ENCODE measurements at places on chromosomes 2 and 18.

DNA sequence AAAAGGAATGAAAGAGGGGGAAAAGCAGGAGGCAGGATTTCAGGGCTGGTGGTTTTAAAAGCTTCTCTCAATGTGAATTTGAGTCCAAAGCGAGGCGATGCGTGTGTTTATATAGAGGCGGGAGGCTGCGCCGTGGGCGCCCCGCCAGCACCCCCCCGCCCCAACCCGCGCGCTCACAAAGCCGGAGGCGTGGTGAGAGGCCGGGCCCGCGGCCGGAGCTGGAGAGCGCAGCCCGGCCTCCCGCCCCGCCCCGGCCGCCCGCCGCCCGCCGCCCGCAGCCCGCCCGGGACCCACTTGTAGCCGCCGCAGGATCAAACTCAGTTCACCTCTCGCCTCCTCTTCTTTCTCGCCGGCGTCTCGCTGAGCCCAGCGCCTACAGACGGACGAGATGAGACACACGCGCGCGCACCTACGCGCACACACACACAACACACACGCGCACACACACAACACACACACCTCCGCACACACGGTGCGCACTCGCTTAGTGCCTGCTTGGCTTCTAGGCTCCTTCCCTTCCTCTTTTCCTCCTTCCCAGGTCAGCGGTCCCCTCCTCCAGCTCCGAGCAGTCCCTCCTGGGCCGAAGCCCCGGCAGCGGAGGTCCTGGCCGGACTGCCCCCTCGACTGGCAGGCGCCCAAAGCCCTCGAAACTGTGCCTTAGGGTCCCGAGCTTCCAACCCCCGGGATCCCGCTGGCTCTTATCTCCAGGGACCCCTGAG, 1.3 kb upstream of the CYP26B1 start:
- no peak for DNase-seq

GRCh38 chr18:53521068-53521467, 703.4 kb downstream of the MBD2 start:
- DNase-seq = no peak

GRCh38 chr2:210617732-210618330, 61.4 kb downstream of the CPS1 start:
- peak; percentile 36 for DNase-seq

- DNase-seq = no peak
Measured at GRCh38 chr2:45797451-45798230, 146.2 kb downstream of the PRKCE start.

DNA sequence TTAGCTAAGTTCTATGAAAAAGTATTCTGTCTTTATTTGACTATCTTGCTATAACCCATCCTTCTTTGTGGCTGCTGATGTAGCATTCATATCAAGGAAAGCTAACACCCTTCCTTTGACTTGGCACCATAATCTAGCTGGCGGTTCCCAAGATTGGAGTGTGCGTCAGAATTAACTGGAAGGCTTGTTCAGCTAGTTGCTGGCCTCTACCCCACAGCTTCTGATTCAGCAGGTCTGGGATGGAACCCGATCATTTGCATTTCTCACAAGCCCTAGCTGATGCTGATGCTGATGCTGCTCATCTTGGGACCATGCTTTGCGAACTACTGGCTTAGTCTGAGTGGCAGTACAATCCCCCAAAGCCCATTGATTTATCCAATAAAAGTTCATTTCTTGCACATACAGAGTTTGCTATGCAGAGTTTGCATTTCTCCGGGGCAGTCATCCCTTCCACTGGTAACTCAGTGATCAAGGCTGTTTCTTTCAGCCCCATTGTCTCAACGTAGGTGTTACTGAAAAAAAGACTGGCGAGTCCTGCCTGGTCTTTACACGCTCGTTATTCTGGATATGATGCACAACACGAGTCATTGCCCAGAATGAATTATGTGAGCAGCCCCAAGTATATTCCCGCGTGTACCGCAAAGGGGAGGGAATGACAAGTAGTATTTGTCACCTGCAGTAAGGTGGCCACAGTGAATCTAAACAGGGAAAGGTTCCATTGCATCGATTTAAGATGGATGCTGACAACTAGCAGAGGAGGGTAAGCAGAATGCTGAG, 96.5 kb downstream of the ZNF532 start:
- DNase-seq = no peak

GRCh38 chr18:59724103-59724502, 26.9 kb upstream of the CCBE1 start:
- DNase-seq = no peak

DNA sequence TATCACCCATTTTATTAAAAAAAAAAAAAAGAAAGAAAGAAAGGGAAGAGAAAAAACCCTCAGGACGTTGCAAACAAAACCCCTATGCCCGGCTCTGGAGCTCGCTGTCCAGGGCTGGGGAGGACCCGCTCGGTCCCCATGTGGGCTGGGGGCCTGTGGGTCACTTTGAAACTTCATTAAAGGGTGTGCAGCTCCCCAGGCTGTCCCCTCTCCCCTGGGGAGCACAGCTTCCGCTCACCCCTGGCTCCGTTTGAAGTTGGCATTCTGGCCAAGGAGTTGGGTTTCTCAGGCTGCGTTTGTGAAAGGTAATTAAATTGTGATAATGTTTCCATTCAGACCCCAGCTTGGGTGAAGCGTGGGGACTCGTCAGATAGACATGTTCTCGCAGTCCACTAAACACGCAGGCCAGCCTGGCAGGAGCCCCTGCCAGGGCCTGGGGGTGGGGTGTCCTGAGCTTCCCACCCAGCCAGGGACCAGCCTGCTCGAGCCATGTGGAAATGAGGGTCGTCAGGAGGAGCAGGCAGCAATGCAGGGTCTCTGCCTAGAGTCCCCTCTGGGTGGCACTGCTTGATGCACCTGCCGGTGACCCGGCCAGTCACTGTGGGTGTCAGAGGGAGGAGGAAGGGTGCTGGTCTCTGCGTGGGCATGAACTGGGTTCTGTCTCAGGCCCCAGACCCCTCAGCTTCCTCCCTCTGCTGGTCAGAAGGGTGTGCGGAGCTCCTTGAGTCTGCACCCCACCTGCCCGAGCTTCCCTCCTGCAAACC, 166.2 kb downstream of the INHBB start:
- DNase-seq = no peak

DNA sequence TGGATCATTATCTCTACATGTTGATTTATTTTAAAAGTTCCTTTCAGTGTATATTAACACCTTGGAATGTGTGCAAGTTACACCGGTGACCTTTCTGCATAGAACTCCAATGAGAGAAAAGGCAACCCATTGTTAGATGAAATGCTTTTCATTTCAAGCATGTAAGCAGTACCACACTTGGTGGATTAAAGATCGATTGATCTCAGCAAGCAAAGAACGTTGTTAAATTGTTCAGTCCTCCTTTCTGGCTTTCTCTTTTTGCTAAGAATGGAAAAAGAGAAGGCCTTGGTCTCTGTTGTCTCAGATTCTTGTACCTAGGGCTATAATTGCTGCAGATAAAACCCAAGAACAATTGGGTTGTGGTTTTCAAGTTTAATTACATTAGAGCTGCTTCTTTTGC, 843.0 kb downstream of the DPP10 start:
- no peak for DNase-seq

DNA sequence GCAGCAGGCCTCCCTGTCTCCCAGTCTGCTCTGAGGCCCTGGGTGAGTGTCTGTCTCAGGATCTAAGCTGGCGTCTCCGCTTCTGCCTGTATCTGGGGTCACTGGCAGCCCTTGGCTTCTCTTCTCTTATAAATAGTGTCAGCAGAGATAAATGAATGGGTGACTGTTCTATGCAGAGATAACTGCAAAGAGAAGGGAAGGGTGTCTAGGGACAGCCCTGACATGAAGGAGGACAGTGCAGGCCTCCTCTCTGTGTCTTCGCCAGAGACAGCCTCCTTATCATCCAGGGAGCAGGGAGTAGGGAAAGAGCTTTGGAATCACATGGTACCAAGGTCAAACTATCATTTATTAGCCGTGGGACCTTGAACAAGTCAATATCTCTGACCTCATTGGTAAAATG, 28.3 kb upstream of the GMPPA start:
- no peak for DNase-seq

DNA sequence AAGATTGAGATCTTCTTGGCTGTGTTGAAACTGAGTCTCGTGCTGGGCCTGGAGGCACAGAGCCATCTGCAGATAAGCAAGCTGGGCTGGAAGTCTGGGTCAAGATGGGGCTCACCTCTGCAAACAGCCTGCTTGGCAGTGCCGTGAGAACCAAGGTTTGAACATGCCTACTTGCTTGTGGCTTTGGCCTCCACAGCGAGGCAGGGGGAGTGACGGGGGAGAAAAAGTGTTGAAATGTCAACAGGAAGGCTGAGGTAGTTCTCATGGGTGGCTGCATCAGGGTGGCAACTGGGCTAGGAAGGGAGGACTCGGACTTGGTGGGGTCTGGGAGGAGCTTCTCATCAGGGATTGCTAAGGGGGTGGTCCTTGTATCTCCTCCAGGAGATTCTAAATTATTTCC, 99.7 kb downstream of the THNSL2 start:
- no peak for DNase-seq

All from AG09319 (cell line).